Panc1 (cell line): ENCODE measurements at places on chromosomes 11 and 22. TPM values are rescaled to one million over a fixed set of nuclear protein-coding genes. Genes with fewer than 3 reads are reported as not detected.

Gene SHISAL1
- total RNA-seq: 1.2 TPM

GRCh38 chr11:1547467-1548098 is 24.5 kb downstream of the DUSP8 start:
- 0 out of 2 replicates have a peak, but pooled peaks cover 2% of the 10 kb centered on the region for H3K27me3 ChIP-seq
- peaks cover 10% of the 10 kb centered on the region for H3K4me1 ChIP-seq
- H3K4me3 ChIP-seq: peak overlapping the region; percentile 57
- DNase-seq: no peak

GRCh38 chr11:11149671-11150459 is 203.2 kb downstream of the CSNK2A3 start:
- no peaks in the 10 kb centered on the region for H3K36me3 ChIP-seq
- no peak overlapping the region for H3K4me3 ChIP-seq
- no peak for DNase-seq
- H3K27ac ChIP-seq: no peak overlapping the region

DNA sequence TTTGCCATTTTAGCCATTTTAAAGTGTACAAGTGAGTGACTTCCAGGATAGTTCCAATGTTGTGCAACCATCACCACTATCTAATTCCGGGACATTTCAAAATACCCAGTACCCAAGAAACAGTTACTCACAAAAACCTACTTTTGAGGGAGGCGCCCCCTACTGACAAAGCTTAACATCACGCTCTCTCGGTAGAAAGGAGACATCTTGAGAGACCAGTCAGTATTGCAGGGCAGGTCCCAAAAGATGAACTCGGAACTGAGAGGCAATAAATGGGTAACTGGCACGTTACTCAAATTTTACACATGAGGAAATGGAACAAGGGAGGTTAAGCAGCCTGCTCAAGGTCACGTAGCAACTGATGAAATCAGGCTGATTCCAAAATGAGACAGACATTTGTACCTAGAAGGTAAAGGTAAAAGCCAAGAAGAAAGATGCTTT is 50.0 kb upstream of the POU2AF1 start:
- no peak overlapping the region for H3K27ac ChIP-seq
- H3K36me3 ChIP-seq: no peaks in the 10 kb centered on the region
- no peak for DNase-seq
- H3K27me3 ChIP-seq: peaks cover 18% of the 10 kb centered on the region
- H3K4me3 ChIP-seq: no peak overlapping the region
